ENCODE measurements at places on chromosomes 7 and 10. TPM values are rescaled to one million over a fixed set of nuclear protein-coding genes. Genes with fewer than 3 reads are reported as not detected.

The ANLN gene
- total RNA-seq, result 43.2 TPM

GRCh38 chr10:114849674-114850073, 28.1 kb downstream of the FHIP2A start:
- ATAC-seq, result no peak

DNA sequence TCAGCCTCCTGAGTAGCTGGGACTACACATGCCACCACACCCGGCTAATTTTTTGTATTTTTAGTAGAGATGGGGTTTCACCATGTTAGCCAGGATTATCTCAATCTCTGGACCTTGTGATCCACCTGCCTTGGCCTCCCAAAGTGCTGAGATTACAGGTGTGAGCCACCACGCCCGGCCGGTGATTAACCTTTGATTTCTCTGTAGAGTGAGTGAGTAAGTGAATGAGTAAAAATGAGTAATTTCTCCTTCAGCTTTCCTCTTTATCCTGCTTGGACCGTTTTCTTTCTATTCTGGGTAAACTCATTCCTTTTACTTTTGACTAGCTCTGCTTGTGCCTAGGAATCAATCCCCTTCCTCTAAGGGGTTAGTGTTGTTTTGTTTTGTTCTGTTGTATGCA, 36.8 kb downstream of the ST7 start:
- no peak for ATAC-seq

DNA sequence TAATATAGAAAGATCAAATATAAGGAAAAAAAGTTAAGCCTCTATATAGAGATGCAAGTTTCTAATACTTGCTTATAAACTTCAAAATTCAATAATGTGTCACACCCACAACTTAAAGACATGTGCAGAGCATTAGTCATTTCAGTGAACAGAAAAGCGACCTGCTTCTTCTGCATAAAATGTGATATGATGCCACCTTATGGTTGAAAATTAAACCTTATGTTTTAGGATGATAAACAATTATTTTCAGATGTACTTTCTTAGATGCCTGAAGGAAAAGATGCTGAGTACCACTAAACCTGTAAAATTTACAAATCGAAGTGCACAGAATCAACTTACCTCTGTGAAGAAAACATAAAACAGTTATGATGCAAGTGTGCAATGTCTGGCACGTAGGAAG, 96.0 kb downstream of the MTERF1 start:
- ATAC-seq, result peak; percentile 78

DNA sequence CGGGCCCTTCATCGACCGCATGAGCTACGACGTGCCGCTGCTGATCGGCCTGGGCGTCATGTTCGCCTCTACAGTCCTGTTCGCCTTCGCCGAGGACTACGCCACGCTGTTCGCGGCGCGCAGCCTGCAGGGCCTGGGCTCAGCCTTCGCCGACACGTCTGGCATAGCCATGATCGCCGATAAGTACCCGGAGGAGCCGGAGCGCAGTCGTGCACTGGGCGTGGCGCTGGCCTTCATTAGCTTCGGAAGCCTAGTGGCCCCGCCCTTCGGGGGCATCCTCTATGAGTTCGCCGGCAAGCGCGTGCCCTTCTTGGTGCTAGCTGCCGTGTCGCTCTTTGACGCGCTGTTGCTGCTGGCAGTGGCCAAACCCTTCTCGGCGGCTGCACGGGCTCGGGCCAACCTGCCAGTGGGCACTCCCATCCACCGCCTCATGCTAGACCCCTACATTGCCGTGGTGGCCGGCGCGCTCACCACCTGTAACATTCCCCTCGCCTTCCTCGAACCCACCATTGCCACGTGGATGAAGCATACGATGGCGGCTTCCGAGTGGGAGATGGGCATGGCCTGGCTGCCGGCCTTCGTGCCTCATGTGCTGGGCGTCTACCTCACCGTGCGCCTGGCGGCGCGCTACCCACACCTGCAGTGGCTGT, 1.2 kb downstream of the SLC18A3 start:
- ATAC-seq, result no peak

DNA sequence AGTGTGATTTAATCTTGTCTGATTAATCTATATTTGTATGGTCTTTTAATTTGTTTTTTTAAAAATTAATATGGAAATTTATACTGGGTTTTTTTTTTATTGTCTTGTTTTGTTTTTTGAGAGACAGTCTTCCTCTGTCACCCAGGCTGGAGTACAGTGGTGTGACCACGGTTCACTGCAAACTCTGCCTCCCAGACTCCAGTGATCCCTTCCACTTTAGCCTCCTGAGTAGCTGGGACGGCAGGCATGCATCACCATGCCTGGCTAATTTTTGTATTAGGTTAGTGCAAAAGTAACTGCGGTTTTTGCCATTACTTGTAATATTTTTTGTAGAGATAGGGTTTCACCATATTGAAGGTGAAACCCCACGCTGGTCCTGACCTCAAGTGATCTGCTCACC, 73.1 kb downstream of the TET1 start:
- ATAC-seq, result no peak

DNA sequence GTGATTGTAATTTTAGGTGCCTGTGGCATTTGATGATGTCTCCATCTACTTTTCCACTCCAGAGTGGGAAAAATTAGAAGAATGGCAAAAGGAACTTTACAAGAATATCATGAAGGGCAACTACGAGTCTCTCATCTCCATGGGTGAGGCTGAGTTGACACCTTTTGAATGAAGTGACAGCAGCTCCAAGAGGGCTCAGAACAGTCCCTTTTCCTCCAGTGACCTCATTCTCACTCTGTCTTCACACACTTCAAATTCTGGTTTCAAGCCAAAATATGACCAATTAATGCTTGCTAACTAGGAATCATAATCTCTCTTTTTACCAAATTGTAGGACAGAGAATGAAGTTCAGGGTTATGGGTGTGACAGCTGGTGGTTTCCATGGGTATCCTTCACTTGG, 18.9 kb downstream of the ZNF398 start:
- ATAC-seq, result no peak

GRCh38 chr10:86366902-86367151, 232 bp upstream of the GRID1 start:
- no peak for ATAC-seq

DNA sequence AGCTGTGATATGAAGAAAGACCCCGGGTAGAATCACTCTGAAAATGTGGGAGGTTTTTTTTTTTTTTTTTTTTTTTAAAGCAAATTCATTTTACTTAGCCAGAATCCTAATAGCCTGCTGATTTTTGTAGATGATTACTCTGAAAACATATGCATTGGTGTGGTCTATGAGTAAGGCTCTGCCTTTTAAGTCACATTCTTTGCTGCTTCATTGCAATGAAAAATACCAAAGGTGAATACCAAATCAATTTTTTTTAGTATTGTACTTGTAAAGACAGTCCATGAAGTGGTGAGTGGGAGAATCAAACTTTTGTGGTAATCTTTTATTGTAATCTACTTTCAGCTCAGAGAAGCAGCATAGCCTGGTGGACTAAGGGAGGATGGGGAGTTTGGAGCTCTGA, 130.3 kb downstream of the SDK1 start:
- ATAC-seq, result no peak

DNA sequence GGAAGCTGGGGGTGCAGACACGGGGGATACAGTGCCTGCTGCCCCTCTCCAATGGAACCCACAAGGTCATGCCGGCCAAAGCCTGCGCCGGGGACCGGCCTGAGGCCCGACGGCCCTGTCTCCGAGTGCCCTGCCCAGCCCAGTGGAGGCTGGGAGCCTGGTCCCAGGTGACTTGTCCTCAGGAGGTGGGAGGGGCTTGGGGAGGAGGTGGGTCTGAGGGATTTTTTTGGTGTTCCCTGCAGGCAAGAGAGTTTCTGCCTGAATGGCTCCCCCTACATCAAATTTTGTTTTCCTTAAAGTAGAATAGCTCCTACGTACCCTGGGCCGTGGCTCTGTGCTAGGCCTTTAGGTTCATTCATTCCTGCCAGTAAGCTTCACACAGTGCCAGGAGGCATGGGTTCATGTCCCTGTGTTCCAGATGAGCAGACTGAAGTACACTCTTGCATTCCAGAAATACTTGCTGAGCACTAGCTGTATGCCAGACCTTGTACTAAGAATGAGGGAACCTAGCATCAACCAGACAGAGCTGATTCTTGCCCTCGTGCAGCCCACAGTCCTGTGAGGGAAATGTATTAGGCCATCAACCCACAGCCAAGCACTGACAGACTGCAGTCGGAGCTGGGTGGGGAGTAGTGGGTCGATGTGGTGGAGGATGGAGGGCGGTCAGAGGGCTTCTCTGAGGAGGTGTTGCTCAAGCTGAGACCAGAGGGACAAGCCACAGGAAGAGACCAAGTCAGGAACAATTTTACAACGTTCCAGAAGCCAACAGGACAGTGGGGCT, 31.1 kb downstream of the TBATA start:
- no peak for ATAC-seq

- ATAC-seq, result peak; percentile 5
Measured at GRCh38 chr7:424961-425793, 94.5 kb downstream of the PDGFA start.

GRCh38 chr7:114854369-114854768, 67.5 kb upstream of the MDFIC start:
- no peak for ATAC-seq

The MMD2 gene
- not detected for total RNA-seq

- peak; percentile 45 for ATAC-seq
Measured at GRCh38 chr7:23469150-23469960, 936 bp downstream of the IGF2BP3 start.

DNA sequence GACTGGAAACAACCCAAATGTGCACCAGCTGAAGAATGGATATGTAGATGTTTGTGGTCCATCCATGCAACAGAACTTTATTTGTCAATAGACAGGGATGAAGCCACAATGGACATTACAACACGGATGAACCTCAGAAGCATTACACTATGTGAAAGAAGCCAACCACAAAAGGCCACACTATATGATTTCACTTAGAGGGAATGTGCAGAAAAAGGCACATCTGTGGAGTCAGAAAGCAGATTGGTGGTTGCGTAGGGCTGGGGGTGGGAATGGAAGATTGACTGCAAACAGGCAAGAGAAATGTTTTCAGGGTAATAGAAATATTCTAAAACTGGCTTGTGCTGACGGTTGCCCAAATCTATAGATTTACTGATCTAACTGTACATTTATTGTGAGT, 34.3 kb upstream of the WASHC2A start:
- no peak for ATAC-seq

- no peak for ATAC-seq
Measured at GRCh38 chr7:128734890-128735289, 4.3 kb upstream of the CALU start.

The SORCS3 gene
- total RNA-seq, result not detected

The PRKG1 gene
- total RNA-seq, result 0.80 TPM

The PRPS1L1 gene
- total RNA-seq, result not detected

GRCh38 chr7:130975731-130976130, 241.7 kb upstream of the KLF14 start:
- ATAC-seq, result no peak

- ATAC-seq, result no peak
Measured at GRCh38 chr10:71072131-71072822, 140.1 kb upstream of the UNC5B start.

The GPER1 gene
- 1.6 TPM for total RNA-seq

GRCh38 chr10:45265996-45266395, 49.4 kb downstream of the OR13A1 start:
- ATAC-seq, result no peak

DNA sequence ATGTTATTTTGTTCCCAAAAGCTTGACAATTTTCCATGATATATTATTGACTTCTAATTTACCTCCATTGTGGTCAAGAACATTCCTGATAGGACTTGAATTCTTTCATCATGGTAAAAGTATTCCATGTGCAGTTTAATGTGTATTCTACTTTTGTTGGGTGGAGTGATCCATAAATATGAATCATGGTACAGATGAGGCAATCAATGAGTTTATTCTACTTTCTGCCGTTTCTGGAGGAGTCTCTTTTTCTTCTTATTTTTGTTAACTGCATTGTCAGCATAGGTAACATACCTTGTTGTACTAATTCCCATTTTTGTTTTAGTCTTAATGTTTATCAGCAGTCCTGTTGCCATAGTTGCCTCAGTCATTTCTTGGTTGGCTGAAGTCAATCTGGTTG, 69.6 kb downstream of the SHOC2 start:
- ATAC-seq, result no peak

Measured in esophagus mucosa (tissue), 1 donor.